Fibroblast of mammary gland (primary cell): ENCODE measurements at places on chromosomes 12 and 14.

- no peak for DNase-seq
Measured at GRCh38 chr12:120599672-120600552, 18.7 kb upstream of the POP5 start.

- DNase-seq: no peak
Measured at GRCh38 chr12:131280426-131280825, 326.7 kb downstream of the ADGRD1 start.

DNA sequence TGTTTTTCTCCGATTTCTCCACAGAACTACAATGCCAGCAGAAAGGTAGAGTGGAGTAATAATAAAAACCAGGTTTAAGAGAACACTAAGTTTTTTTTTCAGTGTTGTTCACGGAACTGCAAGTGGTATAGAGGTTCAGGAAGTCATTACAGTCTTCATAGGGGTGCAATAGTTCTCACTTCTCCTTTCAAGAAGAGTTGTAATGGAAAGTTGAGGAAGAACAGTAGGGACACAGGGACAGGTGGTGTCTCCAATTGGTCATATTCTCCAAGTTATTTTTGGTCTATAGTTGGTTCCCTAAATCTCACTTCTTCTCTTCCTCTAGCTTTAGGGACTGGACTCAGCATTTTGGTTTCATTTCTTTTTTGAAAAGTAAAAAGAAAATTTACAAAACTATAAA is 894.0 kb downstream of the NRXN3 start:
- no peak for DNase-seq

- DNase-seq: peak; percentile 31
Measured at GRCh38 chr12:42140901-42141300, 3.8 kb downstream of the GXYLT1 start.

GRCh38 chr14:80017795-80018194 is 193.5 kb downstream of the DIO2 start:
- DNase-seq: no peak

DNA sequence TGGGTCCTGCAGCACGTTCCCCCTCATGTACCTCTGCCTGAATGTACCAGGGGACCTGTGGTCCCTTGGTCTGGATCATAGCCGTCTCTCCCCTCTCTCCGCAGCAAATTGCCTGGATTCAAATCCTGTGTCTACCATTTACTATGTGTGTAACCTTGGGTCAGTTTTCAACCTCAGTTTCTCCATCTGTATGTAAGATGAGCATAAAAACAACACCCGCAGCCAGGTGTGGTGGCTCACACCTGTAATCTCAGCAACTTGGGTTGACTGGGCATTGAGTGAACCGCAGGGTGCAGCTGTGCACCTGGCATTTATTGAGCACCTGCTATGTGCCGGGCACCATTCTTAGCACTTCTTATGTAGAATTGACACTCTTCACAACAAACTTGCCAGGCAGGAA is 14.1 kb downstream of the CYP46A1 start:
- no peak for DNase-seq

DNA sequence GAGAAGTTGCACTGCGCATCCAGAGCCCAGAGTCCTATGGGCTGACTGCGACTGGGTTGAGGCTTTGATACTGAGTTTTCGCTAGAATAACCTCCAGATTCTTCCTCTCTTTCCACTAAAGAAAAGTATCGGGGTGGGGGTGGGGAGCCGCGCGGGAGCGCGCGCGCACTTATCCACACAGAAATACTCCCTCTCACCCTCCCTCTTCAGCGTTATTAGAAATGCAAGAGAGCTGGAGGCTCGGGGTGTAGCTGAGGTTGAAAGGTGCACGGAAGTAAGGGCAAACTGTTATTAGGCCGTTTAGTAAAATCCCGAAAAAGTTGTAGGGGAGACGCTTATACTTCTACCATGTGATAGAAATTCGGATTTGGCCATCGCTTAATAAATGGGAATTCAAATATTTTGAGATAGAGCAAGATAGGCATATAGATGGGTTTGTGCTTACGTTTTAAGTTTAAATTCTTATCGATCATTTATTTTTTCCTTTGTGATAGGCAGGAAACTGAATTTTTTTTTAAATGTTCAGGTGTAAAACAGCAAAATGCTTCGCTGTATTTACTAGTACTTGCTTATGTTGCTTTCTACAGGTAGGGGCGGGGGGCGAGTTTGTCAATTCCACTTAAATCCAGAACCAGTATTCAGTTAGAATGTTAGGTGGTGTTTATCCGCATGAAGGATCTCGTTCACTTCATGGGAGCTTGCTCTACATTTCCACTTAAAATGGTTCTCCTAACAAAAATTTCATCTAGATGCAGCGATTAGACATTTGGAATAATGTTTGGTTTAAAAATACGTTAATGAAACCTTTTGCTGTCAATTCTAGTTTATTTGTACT is 1.1 kb downstream of the ARHGAP5 start:
- peak; percentile 33 for DNase-seq
